ENCODE measurements at places on chromosomes 11 and 22.

DNA sequence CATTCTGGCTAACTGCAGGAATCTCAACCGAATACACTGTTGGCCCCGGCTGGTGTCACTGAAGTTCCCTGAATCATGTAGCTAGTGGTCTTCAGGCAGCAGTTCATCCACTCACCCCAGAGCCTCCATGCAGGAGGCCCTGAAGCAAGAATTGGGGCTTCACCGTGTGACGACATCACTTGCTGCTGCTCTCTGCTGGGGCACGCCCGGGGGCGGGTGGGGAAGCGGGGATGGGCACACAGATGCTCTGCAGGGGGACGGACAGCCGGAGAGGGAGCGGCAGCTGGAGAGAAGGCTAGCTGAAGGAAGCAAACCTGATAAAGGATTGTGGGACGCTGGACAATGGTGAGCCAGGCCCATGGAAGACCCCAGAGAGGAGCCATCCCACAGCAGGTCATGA, 17.0 kb downstream of the B3GAT1 start:
- DNase-seq = no peak

GRCh38 chr11:2250041-2250440, 20.3 kb downstream of the ASCL2 start:
- DNase-seq = no peak

- DNase-seq = peak; percentile 56
These were observed 59.6 kb downstream of the PISD start for GRCh38 chr22:31602259-31602952.

GRCh38 chr11:9616858-9617257, 43.4 kb downstream of the WEE1 start:
- no peak for DNase-seq

DNA sequence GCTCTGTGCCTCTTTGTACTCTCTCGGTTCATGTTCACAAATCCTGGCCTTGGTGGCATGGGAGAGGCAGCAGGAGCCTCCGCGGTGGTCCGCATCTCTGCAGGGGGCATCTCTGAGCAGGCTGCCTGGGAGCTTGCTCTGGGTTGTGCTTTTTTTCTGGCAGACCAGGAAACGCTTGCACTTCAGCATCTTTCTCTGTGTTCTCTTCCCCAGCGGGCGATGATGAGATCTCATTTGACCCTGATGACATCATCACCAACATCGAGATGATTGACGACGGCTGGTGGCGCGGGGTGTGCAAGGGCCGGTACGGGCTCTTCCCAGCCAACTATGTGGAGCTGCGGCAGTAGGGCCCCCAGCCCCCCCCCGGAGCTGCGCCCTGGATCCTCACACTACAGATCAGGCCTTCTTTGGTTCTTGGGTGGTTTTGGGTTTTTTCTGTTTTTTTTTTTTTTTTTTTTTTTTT, 36.5 kb downstream of the CTTN start:
- no peak for DNase-seq

GRCh38 chr11:102654761-102655160, 29.6 kb upstream of the MMP20 start:
- no peak for DNase-seq

- DNase-seq = no peak
These were observed 14.5 kb downstream of the HSPA8 start for GRCh38 chr11:123047266-123047946.

GRCh38 chr11:16082095-16083055, 274.0 kb downstream of the SOX6 start:
- no peak for DNase-seq
